Activated T-cell treated with anti-CD3 and anti-CD28 coated beads, Interleukin-2, amount 50 U/mL, for 72 hours (primary cell): ENCODE measurements at places on chromosomes 3 and 15. TPM values are rescaled to one million over a fixed set of nuclear protein-coding genes. Genes with fewer than 3 reads are reported as not detected.

Gene SNRK
- 37.8 TPM for total RNA-seq

Gene SNX33
- 3.1 TPM for total RNA-seq

GRCh38 chr3:98623572-98624280 is 30.3 kb upstream of the CPOX start:
- no peaks in the 10 kb centered on the region for H3K27me3 ChIP-seq
- no peak overlapping the region for H3K4me3 ChIP-seq
- H3K4me1 ChIP-seq = no peaks in the 10 kb centered on the region

- peaks cover 9% of the 10 kb centered on the region for H3K36me3 ChIP-seq
- H3K4me1 ChIP-seq = peaks cover 75% of the 10 kb centered on the region
- H3K4me3 ChIP-seq = no peak overlapping the region
- DNase-seq = no peak
These were observed 206.0 kb downstream of the KLHL25 start for GRCh38 chr15:85588677-85589076.

DNA sequence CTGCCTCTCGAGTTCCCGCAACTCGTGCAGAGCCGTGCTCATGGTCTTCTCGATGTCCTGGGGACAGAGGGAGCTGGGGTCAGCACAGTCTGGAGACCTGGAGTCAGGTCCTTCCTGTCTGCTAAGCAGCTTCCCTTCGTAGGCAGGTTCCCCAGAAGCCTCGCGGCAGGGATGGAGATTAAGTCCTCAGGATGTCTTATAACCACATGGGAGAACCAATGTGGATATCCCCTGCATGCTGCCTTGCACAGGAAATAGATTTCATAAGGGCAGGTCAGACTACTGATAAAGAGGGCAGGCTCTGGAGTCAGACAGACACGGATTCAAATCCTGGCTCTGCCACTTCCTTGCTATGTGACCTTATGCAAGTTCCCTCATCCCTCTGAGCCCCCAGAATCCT is 22.6 kb upstream of the RAD18 start:
- no peak overlapping the region for H3K27ac ChIP-seq
- peaks cover 8% of the 10 kb centered on the region for H3K4me1 ChIP-seq
- H3K36me3 ChIP-seq = no peaks in the 10 kb centered on the region
- no peak overlapping the region for H3K4me3 ChIP-seq
- DNase-seq = no peak

GRCh38 chr15:73631915-73632669 is 1.1 kb downstream of the NPTN start:
- peak; percentile 5 for DNase-seq
- peak overlapping the region; percentile 88 for H3K4me3 ChIP-seq
- peaks cover 60% of the 10 kb centered on the region for H3K4me1 ChIP-seq
- no peaks in the 10 kb centered on the region for H3K36me3 ChIP-seq

- DNase-seq = peak; percentile 92
- H3K4me1 ChIP-seq = peaks cover 94% of the 10 kb centered on the region
- H3K36me3 ChIP-seq = peaks cover 10% of the 10 kb centered on the region
- H3K4me3 ChIP-seq = peak overlapping the region; percentile 93
These were observed 45.7 kb downstream of the CHSY1 start for GRCh38 chr15:101206176-101206591.

- H3K4me3 ChIP-seq = peak overlapping the region; percentile 53
- no peaks in the 10 kb centered on the region for H3K27me3 ChIP-seq
- DNase-seq = peak; percentile 18
- peaks cover 38% of the 10 kb centered on the region for H3K4me1 ChIP-seq
These were observed 22.8 kb downstream of the SLC9A9 start for GRCh38 chr3:143825513-143825912.

DNA sequence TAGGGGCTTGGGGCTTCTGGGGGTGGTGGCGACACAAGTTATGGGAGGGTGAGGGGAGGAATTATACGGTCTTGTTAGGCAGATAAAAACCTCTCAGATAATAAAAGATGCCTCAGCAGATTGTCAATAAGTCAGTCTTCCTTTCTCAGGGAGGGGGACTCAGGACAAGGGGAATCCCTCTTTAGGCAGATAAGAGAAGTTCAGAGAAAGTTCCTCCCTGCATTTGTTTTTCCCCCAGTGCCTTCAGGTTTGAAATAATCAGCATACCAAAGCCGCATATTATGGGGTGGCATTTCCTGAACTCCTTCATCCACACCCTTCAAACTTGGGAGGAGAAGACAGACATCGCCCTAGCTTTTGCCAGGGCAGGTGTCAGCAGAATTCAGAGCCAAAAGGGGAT is 8.5 kb downstream of the PPCDC start:
- no peak for DNase-seq
- H3K4me1 ChIP-seq = peaks cover 34% of the 10 kb centered on the region
- H3K27ac ChIP-seq = no peak overlapping the region
- no peak overlapping the region for H3K4me3 ChIP-seq
- H3K36me3 ChIP-seq = peaks cover 9% of the 10 kb centered on the region

DNA sequence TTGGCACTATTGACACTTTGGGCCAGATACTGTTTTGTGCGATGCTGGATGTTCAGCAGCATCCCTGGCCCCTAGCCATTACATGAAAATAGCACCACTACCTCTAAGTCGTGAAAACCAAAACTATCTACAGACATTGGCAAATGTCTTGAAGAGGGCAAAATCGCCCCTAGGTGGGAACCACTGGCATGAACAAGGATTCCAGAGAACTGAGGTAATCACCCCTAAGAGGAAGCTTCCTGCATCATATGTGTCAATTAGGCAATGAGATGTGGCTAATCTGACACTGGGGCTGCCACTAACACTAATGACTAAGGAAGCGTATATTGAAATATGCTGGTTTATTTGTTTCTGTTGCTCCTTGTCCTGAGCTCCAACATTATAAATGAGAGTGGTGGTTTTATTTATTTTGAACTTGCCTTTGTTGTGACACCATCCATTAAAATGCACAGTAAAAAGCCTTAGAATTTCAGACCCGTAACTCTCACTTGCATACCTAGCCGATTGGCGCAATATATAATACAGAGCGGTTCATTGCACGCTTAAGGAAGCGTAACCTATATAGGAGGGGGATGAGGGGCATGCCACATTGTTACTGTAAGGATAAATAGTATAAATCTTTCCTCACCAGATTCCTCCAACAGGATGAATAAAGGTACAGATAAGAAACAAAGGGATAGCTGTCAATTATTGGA is 299.8 kb upstream of the CNTN4 start:
- H3K4me3 ChIP-seq = no peak overlapping the region
- no peaks in the 10 kb centered on the region for H3K36me3 ChIP-seq
- H3K27me3 ChIP-seq = no peaks in the 10 kb centered on the region
- no peaks in the 10 kb centered on the region for H3K4me1 ChIP-seq
- no peak for DNase-seq
- H3K27ac ChIP-seq = no peak overlapping the region

DNA sequence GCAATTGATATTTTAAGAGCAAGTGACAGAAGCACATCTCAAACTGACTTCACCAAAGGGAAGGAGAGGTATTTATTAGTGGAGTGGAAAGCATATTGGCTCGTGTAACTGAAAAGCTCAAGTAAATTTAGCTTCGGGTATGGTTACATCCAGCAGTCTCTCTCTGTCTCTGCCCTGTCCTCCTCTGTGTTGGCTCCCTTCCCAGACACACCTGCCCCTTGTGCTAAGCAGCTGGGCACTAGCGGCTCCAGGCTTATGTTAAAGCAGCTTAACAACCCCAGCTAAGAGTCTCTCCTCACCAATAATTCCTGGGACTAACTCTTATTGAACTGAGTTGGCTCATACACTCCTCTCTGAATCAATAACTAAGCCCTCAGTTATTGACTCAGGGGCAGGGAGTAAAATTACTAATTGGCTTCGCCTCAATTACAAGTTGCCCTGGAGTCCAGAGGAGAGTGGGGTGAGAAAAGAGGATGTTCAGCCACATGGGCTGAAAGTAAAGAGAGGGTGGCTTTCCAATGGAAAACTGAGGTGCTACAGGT is 12.8 kb upstream of the SH3BP5 start:
- no peak overlapping the region for H3K27ac ChIP-seq
- peaks cover under 1% of the 10 kb centered on the region for H3K36me3 ChIP-seq
- H3K4me1 ChIP-seq = peaks cover 32% of the 10 kb centered on the region
- no peak overlapping the region for H3K4me3 ChIP-seq
- no peaks in the 10 kb centered on the region for H3K27me3 ChIP-seq

GRCh38 chr15:69636169-69636915 is 183.7 kb downstream of the RPLP1 start:
- peaks cover 40% of the 10 kb centered on the region for H3K27me3 ChIP-seq
- DNase-seq = no peak
- no peak overlapping the region for H3K4me3 ChIP-seq
- no peaks in the 10 kb centered on the region for H3K4me1 ChIP-seq
- H3K27ac ChIP-seq = no peak overlapping the region

GRCh38 chr3:47996440-47996839 is 19.8 kb downstream of the MAP4 start:
- peak overlapping the region; percentile 41 for H3K27ac ChIP-seq
- H3K36me3 ChIP-seq = peaks cover 5% of the 10 kb centered on the region
- H3K4me3 ChIP-seq = no peak overlapping the region
- peaks cover 10% of the 10 kb centered on the region for H3K4me1 ChIP-seq

Gene DAZL
- total RNA-seq = not detected

- no peak overlapping the region for H3K4me3 ChIP-seq
- H3K27me3 ChIP-seq = no peaks in the 10 kb centered on the region
- H3K36me3 ChIP-seq = no peaks in the 10 kb centered on the region
- no peak overlapping the region for H3K27ac ChIP-seq
These were observed 80.9 kb upstream of the PRTG start for GRCh38 chr15:55823699-55824340.

- no peaks in the 10 kb centered on the region for H3K4me1 ChIP-seq
- no peaks in the 10 kb centered on the region for H3K36me3 ChIP-seq
- no peak for DNase-seq
- H3K27me3 ChIP-seq = no peaks in the 10 kb centered on the region
These were observed 46.2 kb downstream of the ZNF385D start for GRCh38 chr3:21704796-21705195.

Gene SNTN
- not detected for total RNA-seq

- no peak overlapping the region for H3K4me3 ChIP-seq
- H3K4me1 ChIP-seq = peaks cover 9% of the 10 kb centered on the region
- no peaks in the 10 kb centered on the region for H3K36me3 ChIP-seq
- no peak for DNase-seq
These were observed 158.5 kb upstream of the TPM1 start for GRCh38 chr15:62883938-62884479.

DNA sequence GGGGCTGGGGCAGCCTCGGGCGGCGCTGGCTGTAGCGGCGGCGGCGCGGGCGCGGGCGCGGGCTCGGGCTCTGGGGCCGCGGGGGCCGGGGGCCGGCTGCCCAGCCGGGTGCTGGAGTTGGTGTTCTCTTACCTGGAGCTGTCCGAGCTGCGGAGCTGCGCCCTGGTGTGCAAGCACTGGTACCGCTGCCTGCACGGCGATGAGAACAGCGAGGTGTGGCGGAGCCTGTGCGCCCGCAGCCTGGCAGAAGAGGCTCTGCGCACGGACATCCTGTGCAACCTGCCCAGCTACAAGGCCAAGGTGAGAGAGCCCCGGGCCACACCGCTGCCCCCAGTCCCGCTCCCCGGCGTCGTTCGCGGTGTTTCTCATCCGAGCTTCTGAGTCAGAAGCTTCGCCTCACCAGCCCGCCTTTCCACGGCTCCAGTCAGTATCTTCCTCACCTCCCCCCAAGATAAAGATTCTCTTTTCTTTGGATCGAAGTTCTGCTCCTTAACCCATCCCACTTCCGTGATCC is 600 bp downstream of the FBXO45 start:
- H3K4me3 ChIP-seq = peak overlapping the region; percentile 95
- DNase-seq = peak; percentile 60
- H3K27ac ChIP-seq = peak overlapping the region; percentile 93
- peaks cover 5% of the 10 kb centered on the region for H3K36me3 ChIP-seq
- no peaks in the 10 kb centered on the region for H3K27me3 ChIP-seq

DNA sequence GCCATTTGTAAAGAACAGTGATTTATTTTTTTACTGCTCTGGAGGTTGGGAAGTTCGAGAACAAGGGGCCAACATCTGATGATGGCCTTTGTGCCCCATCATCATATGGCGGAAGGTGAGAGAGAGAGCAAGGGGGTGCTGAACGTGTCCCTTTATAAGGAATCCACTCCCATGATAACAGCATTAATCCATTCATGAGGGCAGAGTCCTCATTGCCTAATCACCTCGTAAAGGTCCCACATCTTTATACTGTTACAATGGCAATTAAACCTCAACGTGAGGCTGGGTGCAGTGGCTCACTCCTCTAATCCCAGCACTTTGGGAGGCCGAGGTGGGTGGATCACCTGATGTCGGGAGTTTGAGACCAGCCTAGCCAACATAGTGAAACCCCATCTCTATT is 8.3 kb downstream of the IL12A start:
- H3K4me1 ChIP-seq = no peaks in the 10 kb centered on the region
- no peaks in the 10 kb centered on the region for H3K27me3 ChIP-seq
- no peak for DNase-seq
- H3K36me3 ChIP-seq = no peaks in the 10 kb centered on the region

- no peak for DNase-seq
- H3K4me3 ChIP-seq = no peak overlapping the region
- H3K27ac ChIP-seq = no peak overlapping the region
These were observed 10.8 kb upstream of the LRRC15 start for GRCh38 chr3:194380326-194380725.

Gene ROBO2
- total RNA-seq = not detected

DNA sequence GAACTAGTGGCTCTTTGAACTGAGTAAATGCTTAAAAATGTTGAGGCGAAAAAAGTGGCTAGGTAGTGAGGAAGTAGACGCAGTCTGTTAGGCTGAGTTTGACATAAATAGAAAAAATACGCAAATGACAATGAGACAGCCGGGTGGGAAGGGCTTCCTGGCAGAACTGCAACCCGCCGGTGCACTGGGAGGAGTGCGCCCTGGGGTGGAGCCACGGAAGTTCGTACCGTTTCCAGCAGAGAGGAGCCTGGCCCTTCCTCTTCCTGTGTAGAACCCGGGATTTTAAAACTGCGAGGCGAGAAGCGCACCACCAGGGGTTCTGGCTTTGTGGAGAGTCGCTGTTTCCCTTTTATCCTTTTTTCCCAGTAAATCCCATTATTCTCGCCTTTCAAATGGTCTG is 602.6 kb downstream of the PYDC2 start:
- H3K27me3 ChIP-seq = no peaks in the 10 kb centered on the region
- no peak overlapping the region for H3K4me3 ChIP-seq
- no peak overlapping the region for H3K27ac ChIP-seq

Gene TRIM42
- not detected for total RNA-seq
